Astrocyte of the hippocampus (primary cell): ENCODE measurements at places on chromosomes 5 and 9.

DNA sequence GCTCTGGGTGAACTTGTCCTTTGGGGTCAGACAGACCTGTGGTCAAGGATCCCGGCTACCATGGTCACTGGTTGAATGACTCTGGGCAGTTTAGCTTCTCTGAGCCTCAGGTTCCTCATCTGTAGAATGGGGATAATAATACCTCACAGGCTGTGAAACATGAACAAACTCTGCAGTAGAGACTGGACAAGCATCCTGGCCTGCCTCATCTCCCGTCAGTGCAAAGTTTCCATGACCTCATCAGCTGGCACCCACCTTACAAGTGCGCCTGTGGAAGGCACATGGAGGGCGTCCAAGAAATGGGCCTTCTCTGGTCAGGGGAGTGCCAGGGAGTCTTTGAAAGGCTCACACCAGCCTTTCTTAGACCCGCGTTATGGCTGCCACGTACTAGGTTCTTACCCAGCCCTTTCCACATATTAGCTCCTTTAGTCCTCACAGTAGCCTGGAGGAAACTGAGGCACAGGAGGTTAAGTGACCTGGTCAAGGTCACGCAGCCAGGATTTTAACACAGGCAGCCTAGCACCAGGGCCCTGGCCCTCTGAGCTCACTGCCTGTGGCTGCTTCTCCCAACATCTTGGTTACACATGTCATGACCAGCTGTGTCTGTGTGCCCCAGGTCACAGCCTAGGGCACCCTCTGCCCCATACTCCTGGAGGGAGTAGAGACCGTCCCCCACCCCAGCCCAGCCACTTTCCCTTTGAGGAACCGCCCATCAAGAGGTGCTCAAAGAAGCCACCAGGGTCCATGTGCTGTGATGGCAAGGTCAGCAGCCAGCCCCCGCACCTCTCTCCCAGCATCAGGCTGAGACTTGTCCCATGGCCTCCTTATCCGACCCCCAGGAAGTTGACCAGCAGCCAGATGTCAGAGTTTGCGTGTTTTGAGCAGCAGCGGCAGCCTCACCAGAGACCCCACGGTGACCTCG is 39.4 kb upstream of the RPL26L1 start:
- DNase-seq: peak; percentile 75

DNA sequence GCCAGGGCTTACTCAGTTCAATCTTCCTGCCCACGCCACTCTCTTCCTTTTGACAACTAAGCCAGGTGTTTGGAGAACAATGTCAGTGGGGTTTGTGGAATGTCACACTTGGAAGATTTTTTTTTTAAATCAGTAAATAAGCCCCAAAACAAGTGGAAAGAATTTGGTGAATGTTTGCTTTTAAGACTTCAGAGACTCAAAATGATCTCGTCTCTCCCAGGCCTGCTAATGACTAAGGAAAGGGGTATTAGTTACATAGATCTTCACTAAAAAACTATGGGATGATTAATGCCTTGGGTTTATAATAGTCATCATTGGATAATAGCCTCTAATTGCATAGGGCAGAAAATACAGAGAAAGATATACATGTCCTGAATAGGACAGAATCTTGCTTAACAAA is 166.4 kb downstream of the DMRT2 start:
- DNase-seq: no peak

DNA sequence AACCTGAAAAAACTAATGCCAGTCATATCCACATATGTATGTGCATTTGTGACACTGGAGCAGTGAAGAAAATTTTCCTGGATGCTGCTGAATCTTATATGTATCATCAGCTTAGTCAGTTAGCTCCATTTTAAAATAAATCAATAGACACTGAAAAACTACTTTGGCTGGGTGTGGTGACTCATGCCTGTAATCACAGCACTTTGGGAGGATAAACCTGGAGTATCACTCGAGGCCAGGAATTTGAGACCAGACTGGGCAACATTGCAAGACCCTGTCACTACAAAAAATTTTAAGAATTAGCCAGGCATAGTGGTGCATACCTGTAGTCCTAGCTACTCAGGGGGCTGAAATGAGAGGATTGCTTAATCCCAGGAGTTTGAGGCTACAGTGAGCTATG is 511.0 kb upstream of the TLE4 start:
- no peak for DNase-seq

DNA sequence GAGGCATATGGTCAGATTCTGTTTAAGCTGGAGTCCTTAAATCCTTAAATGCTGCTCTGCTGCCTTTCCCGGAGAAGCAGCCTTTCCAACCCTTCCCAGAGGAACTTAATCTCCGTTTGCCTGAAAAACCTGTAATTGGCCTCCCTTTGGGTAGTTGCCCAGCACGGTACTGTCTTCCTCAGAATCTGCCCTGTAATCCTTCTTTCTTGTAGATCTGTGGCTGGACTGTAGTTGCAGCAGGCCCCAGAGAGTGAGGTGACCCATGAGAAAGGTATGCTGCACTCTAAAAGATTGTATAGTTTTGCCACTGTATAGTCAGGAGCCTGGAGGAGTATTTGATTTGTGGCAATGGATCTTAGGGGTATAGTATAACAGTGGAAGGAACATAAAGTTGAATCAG is 11.7 kb downstream of the SPIN1 start:
- DNase-seq: peak; percentile 77

DNA sequence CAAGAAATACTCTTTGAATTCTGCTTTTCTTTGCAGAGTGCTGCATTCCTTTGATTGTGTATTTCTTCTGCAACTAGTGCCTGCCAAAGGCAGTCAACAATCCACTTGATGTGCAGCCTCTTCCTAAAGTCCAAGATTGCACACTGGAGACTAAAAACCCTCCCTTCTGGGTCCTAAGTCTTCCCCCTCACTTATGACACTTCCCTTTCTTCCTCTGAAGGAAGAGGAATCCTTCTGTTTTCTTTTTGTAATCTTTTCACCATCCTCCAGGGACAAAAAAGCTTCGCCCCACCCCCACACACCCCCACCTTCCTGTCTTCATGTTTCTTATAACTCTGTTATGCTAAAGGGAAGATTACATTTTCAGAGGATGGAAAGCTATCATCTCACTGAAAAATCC is 39.9 kb downstream of the WDR36 start:
- no peak for DNase-seq

- peak; percentile 25 for DNase-seq
These were observed 61.0 kb upstream of the TARS1 start for GRCh38 chr5:33379757-33380156.

DNA sequence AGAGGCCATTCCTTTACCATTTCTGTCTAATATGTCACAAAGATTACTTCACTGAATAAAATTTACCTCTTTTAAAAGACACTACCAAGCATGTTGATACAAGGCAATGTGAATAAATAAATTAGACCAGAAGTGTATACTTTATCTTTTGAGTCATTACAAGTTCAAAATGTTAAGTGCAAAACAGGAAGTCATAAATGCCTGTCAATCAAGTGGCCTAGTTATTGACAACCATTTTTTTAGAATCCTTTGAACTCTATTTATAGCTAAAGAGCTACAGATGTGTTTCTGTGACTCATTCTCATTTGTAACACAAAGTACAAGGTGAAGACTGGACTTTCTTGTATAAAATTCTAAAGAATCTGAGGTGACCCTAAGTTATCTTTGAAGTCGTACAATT is 602.7 kb upstream of the SEMA6A start:
- DNase-seq: no peak

- no peak for DNase-seq
These were observed 590.4 kb downstream of the PRELID2 start for GRCh38 chr5:145244788-145245187.

GRCh38 chr9:137551264-137552021 is at the start of gene MRPL41:
Gene MRPL41, plus strand, starts transcription at chr9:137551879. Its CDS starts 203 bp downstream, at chr9:137552082.
- peak; percentile 96 for DNase-seq

GRCh38 chr5:68861099-68861498 is 232.7 kb upstream of the SLC30A5 start:
- DNase-seq: no peak

- DNase-seq: no peak
These were observed 62.9 kb upstream of the PTGER4 start for GRCh38 chr5:40616781-40617180.

- DNase-seq: no peak
These were observed 97.6 kb downstream of the TLE1 start for GRCh38 chr9:81591791-81592190.

DNA sequence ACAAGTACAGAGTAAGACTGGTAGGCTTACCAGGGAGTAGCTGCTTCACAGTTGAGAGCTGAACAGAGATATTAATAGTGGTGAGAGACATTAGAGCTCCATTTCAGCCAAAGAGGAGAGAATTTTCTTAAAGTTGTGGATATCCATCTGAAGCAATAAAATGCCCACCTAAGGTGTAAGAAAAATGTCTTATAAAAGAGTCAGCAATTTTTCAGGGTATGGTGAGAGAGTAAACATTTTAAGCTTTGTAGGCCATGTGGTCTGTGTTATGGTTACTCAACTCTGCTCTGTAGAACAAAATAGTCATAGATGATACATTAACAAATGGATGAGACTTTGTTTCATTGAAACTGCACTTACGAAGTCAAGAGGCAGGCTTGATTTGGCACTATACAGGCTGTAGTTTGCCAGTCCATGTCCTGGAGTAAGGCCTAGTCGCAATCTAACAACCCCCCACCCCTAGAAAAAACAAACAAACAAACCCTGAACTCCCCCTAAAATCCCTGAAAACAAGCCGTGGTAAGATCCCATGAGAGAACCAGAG is 945.4 kb upstream of the SEMA6A start:
- DNase-seq: no peak

- DNase-seq: peak; percentile 95
These were observed 67.5 kb downstream of the KCNIP1 start for GRCh38 chr5:170571281-170571731.

GRCh38 chr9:133341369-133342068 is 5.5 kb upstream of the SURF6 start:
- DNase-seq: no peak

DNA sequence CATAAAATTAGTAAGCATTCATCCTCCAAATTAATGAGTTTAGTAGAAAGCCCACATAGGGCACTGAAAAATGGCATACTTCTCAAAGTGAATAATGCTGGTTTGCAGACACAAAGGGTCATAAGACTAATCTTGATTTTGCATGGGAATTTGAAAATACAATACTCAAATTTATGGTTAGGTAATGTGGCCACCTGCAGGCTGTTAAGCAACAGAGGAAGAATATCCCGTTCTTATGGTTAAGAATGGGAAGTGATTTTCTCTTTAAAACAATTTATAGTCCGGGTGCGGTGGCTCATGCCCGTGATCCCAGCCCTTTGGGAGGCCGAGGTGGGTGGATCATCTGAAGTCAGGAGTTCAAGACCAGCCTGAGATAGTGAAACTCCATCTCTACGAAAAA is 9.4 kb upstream of the PLCXD3 start:
- no peak for DNase-seq

DNA sequence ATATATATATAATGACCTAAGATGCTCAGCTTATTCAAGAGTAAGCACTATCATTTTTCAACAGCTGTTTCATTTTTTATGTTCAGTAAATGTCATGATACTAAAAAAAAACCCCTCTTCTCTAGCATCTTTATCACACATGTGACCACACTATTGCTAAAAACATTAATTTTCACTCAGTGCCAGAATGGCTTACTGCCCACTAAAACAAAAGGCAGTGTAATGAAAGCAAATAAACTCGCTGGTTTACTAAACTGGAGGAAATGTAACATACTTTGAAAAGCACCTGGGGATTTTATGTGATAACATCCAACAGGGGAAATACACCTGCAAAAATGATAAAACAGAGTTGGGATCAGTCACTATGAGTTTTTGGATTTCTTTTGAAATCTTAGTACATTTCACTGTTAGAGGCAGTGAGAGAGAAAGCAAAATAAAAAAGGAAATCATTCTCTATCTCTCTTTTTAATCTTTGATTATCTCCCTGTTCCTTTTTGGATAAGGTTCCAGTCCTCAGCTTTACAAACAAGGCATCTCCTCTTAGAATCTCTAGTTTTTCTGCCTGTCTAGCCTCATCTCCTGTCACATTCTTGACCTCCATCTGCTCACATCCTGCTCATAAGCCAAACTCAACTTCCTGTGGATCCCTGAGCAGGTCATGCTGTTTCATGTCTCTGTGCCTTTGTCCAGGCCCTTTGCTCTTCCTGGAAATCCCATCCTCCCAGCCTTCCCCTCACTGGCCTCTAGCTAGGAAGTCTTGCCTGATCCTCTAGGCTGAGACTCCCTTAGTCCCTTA is 338.0 kb downstream of the MAN2A1 start:
- no peak for DNase-seq

- DNase-seq: no peak
These were observed 11.1 kb downstream of the UNC13B start for GRCh38 chr9:35172878-35173277.

DNA sequence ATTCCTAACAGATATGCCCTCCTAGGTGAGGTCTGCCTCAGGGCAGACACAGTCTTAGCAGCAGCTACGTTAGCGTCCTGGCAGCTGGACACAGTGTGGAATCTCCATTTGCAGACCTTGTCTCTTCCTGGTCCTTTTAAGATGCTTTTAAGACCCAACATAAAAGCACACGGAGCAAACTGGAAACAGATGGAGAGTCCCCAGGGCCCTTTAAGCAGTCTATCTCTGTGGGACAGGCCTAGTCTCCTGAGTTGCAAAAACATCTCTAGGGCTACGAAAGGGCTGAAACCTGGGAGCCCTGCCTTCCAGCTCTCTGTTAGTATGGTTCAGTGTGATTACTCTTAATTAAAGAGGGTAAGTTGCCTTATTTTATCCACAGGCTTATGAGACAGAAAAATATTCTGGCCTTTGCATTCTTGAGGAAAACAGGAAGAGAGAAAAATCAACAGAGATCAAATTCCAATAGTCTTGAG is 66.0 kb upstream of the GNA14 start:
- peak; percentile 29 for DNase-seq

- no peak for DNase-seq
These were observed 67.0 kb upstream of the KLF9 start for GRCh38 chr9:70481471-70481870.

- DNase-seq: no peak
These were observed 287.5 kb upstream of the IRX1 start for GRCh38 chr5:3307982-3308621.

- DNase-seq: peak; percentile 23
These were observed 52.4 kb downstream of the VCAN start for GRCh38 chr5:83523929-83524328.

DNA sequence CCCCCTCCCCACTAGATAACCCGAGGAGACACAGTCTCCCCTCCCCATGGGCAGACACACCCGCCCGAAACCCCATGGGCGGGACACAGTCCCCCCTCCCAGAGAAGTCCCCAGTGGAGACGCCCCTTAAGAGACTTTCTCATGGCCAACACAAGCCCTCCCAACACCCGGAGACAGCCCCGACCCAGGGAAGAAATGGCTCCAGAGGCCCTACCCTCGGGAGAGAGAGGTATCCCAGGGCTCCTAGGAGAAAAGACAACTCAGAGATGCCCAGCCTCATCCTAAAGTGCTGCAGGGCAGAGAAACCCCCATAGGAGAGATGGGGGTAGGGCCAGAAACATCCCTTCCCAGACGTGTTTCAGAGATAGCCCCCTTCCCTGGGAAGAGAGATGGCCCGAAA is 27.4 kb downstream of the PCDH1 start:
- DNase-seq: no peak
